ENCODE measurements at places on chromosomes 6 and 20.

DNA sequence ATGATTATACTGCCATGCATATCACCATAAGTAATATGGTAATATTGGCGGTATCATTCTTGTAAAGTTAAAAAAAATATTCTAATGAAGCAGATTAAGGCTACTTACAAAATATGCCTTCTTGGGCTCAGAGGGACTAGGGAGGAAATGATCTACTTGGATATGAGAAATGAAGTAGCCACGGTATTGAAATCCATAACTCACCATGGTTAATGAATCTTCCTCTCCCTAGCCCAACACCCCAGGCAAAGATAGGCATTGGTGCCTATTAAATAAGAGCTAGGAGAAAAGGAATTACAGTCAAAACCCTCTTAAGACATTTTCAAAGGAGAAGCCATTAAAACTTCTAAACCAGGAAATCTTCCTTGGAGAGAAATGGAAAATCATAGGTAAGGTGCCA is 280.5 kb downstream of the TFAP2B start:
- no peak for DNase-seq

DNA sequence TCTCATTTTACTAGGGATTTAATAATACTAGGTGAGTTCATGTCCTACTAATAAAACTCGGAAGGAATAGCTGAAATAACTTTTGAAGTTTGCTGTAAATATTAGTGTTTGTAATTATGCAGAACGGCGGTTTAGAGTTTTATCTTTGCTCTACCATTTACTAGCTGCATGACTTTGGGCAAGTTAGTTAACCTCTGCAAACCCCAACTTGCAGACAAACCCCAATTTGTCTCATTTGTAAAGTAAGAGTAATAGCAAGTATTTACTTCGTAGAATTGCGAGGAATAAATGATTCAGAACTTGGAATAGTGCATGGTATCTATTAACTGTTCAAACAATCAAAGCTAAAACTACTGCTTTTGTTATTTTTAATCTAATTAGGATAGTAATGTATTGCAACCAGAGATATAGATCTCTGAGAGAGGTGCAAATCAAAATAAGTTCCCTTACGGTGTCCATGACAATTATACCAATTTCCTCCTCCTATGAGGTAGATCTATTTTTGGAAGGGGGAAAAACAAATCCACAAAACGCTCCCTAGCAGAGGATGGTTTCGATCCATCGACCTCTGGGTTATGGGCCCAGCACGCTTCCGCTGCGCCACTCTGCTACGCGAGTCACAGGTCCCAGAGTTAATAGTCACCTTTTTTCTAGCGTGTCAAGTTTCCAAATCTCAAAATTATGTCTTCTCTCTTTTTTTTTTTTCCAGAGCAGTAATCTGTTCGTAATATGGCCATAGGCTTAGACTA is 35.1 kb upstream of the BTN3A2 start:
- DNase-seq: peak; percentile 42

DNA sequence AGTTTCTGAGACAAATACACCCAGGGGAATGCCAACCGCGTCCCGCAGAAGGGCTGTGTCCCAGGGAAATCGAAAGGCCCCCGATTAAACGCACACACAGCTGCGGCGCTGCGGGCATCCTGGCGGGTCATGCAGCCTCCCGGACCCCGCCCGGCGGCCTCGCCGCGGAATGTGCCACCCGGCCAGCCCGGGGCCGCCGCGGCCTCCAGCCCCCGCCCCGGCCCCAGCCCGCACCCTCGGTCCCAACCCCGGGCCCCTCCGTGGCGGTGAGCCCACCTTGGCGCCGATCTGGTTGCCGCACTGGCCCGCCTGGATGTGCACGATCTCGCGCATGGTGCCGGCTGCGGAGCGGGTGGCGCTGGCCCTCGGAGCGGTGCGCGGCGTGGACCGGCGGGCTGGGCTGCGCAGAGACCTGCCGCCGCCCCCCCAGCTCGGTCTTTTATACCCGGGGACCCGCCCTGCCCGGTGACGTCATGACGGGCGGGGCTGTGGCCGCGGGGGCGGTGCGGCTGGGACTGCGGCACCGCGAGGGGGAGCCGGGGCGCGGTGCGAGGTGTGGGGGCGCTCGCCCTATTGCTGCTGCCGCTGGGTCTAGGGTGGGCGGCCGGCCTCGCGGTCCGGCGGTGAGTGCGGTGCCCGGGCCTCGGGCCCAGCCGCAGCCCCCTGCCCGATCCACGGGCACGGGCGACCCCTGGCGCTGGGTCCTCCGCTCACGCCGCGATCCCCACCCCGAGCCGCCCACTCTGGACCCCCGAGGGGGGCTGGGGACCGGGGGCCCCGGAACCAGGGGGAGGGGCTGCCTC is at the start of gene TUBB2A:
Gene TUBB2A (minus strand): TSS at position 414 of the 803 bp plus-strand sequence. CDS start 81 bp downstream, at position 333.
- DNase-seq: peak; percentile 62

DNA sequence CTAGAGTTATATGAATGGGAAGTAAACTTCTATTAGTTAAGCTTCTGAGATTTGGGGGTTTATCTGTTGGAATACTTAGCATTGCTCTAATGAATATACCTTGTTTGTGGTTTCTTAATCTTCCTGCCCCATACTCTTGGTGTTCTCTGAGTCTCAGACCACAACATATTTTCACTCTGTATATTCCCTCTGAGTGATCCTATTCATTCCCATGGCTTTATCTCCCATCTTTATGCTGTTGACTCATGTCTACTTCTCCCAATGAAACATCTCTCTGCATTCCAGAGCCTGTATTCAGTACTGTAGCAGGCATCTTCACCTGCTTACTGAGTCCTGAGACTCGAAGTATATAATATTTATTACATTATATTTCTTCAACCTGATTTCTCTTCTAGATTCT is 283.7 kb upstream of the MAP3K7 start:
- DNase-seq: no peak

DNA sequence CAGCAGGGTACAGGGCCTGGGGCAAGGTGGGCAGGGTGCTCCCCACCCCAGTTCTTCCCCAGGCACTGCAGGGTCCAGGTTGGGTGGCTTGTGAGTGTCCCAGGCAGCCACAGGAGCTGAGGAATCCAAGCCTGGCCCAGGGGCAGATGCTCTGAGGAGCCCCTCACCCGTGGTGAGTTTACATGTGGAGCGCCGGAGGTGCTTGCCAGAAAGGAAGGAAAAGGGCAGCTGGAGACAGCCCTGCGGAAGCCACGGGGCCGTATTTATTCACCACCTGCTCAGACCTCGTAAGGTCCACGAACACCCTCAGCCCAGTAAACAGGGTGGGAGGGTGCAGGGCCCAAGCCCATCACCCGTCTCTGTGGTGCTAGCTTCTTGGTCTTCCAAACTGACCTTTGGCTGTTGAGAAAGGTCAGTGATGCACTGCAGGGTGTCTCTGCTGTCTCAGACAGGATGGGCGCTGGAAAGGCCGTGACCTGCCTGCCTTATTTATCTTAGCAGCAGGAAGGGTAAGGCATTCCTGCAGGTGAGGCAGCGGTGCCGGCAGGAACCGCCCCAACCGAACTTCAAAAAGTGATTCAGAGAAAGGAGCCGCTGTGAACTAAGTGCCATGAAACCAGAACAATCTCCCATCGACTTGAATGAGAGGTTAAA is 4.0 kb upstream of the FRMD1 start:
- DNase-seq: no peak

DNA sequence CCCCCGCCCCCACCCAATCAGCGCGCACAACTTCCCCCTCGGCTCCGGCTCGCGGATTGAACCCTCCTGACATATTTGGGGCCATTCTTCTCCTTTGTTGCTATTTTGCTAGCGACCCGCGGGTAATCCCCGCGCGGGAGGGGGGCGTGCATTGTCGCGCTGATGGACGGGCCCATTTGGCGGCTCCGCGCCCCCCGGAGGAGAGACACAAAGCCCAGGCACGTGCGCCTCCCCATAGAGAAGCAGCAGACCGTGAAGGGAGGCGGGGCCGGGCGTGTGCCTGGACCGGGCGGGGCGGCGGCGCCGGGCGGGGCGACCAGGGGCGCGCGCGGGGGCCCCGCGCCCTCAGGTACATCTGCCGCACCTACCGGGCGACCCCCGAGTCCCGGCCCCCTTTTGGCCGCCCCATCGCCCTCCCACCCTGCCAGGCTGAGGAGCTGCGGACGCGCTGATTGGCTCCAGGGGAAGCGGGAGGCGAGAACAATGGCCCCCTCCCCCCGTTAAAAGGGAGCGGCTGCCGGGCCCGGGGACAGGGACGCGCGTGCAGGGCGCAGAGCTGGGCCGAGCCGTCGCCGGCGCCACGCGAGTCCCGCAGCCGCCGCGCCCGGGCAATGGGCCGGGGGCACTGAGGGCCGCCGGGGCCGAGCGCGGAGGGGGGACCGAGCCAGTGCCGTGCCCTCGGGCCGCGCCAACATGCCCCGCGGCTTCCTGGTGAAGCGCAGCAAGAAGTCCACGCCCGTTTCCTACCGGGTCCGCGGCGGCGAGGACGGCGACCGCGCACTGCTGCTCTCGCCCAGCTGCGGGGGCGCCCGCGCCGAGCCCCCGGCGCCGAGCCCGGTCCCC is at the start of gene INSM1:
Gene INSM1 (plus strand): TSS at position 530 of the 843 bp plus-strand sequence. CDS start 164 bp downstream, at position 694.
- DNase-seq: no peak

DNA sequence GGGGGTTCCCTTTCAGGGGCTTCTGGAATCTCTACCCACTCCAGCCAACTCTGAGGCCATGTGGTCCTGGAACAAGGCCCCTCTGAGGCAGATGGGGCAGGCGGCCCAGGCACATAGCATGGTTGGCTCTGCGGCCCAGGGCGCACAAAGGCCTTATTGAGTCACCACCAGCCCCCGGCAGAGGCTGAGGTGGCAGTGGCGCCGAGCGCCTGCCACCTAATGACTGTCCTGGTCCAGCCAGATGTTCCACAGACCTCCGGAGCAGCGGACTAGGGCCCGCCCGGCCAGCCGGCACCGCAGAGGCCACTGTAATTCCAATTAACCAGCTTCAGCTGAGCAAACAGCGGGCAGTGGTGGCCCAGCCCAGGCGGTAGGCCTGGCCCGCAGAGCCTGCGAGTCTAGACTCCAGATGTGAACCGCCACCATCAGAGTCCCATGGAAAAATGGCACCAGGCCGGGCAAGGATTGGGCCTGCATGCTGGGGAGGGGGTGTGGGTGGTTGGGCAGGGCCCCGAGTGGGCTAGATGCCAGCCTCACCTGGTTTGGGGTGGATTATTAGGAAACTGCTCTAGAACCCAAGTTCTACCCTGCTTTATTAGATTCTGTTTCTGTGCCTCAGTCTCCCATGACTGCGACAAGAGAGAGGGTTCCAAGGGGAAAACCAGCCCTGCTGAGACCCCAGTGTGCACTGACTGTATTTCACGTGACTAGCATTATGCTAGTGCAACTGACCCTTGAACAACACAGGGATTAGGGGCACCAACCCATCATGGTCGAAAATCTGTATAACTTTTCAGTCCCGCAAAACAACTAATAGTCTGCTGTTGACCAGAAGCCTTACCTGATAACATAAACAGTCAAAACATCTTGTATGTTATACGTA is 34.1 kb upstream of the ID1 start:
- no peak for DNase-seq

- no peak for DNase-seq
Measured at GRCh38 chr6:167796192-167796981, 30.3 kb upstream of the AFDN start.

DNA sequence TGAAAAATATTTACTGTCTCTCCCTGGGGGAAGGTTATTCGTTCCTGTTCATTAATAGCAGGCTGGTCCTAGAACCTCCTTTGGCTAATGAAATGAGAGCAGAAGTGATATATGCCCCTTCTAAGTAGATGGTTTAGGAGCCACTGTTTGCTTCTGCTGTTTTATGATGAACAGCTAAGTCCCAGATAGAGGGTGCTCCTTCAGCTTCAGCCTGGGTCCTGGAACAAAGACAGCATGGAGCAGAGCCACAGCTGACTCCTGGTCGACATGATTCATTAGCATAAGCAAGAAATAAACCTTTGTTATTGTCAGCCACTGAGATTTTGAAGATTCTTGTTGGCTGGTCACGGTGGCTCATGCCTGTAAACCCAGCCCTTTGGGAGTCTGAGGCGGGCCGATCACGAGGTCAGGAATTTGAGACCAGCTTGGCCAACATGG is 47.8 kb upstream of the ARMC2 start:
- DNase-seq: no peak

DNA sequence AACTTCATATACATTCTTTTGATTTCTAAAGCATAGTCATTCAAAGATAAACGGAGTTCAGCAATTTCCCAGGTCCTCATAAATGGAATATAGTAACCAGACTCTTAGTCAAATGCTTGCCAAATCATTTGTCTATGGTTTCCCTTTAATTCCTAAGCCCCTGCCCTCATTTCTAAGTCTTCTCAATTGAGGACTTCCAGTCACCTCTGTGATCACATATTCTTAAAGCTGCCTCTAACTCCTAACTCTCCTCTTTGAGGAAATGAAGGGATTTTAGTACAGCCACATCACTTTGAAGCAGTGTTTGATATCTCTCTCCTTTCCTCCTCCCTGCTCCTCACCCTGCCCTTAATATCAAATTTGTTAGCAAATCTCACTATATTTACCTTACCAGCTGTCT is 58.7 kb downstream of the PLEKHG1 start:
- DNase-seq: no peak

DNA sequence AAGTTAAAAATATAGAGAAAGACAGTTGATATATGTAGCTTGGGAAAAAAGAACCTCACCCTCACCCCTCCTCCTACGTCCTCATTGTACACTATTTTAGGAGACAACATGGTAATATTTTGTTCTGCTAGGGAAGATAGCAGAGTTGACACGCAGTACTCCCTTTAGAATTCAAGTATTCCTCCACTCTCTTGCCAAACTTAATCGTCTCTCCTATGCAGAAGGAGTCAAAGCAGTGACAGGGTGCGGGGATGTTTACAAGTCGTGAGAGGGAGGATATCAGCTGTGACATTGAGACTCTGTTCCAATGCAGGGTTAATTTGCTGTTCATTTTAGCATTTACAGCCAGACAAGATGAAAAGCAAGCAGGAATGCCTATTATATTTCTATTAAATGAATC is 97.5 kb downstream of the SOBP start:
- DNase-seq: no peak

DNA sequence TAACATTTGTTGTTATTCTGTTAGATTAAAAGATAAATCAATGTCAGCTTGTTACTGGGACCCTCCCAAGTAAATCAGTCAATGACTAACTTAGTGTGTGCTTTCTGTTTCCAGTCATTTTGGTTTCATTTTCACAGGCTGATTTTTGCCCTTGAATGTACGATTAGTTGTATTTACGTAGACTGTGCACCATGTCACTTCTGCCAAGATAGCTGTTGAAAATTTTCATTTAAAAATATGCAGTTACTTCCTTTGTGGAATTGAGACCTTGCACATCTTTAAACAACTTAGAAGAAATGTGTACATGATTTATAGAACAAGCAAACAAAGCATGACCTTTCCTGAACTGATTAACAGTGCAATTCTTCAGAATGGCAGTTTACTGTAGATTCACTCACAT is 944.8 kb upstream of the CITED2 start:
- peak; percentile 65 for DNase-seq

DNA sequence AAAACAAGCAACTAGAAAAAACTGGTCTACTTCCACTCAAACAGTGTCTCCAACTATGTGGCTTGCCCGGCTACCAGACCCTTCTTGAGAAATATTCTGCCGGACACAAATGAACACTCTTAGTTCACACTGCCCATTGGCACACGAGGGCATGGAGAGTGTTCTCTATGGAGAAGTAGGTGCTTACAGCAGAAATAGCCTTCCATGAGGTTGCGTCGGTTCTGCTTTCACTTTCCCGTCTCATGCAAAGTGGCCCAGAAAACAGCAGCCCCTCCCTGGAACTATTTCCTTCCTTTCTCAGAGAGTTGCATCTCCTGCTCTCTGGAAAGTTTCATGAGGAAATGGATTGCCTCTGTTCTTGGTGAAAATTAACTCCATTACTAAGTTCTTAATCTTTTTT is 9.5 kb upstream of the HLA-DOA start:
- no peak for DNase-seq

All from fibroblast of the conjunctiva (primary cell).